ENCODE measurements at places on chromosomes 4 and X.

DNA sequence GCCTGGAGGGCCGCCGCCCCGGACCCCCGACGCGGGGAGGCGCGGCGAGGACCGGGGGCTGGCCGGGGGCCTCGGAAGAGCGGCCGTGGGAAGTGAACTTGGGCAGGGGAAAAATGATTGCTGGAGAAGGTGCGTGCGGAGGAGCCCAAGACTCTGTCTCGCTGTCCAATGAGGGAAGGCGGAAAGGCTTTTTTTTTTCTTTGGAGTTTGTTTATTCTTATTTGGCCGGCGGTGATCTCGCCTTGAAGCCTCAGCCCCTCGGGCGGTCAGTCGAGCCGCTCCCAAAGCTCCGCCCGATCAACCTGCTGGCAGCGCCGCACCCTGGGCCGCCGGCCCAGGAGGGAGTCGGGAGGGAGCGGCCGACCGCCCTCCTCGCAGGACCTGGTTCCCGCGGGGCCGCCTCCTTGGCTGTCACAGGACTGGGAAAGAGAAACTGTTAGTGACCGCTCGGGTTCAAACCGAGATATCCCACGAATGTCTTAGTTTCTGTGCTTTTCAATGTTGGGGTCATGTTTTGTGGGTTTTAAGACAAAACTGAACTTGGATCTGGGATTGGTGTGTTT, 2.5 kb downstream of the CPEB2 start:
- peak; percentile 16 for DNase-seq

- peak; percentile 47 for DNase-seq
Measured at GRCh38 chrX:39309721-39310152, 508.5 kb downstream of the MID1IP1 start.

GRCh38 chrX:36961590-36961989, 46.6 kb upstream of the FAM47C start:
- no peak for DNase-seq

GRCh38 chr4:40837094-40837870, 87.5 kb downstream of the NSUN7 start:
- no peak for DNase-seq

- no peak for DNase-seq
Measured at GRCh38 chr4:159398236-159398638, 295.4 kb downstream of the RAPGEF2 start.

GRCh38 chrX:129233786-129234185, 289.5 kb downstream of the SMARCA1 start:
- no peak for DNase-seq

GRCh38 chr4:47213539-47213938, 182.2 kb downstream of the GABRB1 start:
- no peak for DNase-seq

DNA sequence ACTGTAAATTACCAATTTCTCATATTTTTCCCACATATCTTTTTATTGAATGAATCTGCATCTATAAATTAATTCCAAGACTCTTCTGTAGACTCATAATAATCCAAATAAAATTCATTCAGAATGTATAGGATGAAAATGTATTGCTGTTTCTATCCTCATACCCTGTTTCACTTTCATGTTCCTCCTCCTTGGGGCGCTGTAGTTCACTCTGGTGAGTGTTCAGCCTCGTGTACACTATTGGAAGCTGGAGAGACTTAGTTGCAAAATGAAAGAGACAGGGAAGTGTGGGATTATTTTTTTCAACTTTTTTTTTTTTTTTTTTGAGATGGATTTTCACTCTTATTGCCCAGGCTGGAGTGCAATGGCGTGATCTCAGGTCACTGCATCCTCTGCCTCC, 296.1 kb downstream of the TLL1 start:
- no peak for DNase-seq

DNA sequence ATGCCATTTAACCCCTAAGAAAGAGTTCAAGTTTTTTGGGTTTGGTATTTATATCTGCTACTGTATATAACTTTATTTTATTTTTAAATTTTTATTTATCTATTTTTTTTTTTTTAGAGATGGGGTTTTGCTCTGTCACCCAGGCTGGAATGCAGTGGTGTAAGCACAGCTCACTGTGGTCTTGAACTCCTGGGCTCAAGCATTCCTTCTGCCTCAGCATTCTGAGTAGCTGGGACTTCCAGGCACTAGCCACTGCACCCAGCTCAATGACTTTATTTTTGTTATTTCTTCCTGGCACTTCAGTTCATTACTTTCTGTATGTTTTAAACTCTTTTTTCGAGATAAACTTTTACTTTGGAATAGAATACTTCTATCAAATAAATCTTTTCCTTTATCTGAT, 42.4 kb upstream of the PGAM4 start:
- DNase-seq, result no peak

DNA sequence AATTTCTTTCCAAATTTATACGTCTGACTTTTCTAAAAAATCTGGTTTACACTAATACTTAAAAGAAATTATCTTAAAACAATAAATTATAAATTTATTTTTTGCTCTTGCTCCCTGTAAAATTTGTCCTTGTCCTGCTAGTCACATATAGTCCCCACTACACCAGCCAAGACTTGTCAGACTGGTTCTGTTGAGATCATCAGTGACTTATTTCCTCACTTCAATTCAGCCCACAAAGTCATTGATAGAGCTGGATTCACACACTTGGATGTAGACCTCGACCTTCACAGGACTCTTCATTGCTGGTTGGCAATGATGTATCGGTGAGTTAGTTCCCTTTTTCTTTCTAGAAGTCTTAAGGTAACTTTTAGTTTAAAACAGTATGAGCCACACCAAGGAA, at the start of gene TMPRSS11E:
TSS of gene TMPRSS11E (plus strand) at position 263 of the 400 bp plus-strand sequence. CDS start at position 313, 50 bp downstream.
- DNase-seq, result no peak

DNA sequence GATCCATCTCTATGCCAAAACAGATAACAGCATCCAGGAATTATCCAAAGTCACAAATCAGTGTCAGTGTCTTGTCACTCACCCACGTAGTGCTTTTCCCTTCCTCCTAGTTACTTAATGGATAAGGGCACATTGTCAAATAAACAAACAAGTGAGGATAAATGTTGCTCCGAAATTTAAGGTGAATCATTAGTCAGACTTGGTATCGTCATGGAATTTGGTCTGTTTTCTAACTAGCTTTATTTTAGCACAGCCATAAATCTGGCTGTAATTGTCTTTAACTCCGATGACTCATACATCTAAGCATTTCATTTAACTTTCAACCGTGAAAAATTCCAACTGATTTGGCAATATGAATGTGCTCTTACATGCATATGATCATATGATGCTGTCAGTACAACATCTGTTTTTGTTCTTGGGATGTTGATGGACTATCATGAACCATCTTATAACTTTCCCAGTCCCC, 83.3 kb downstream of the SNCA start:
- no peak for DNase-seq

GRCh38 chrX:2774057-2774456, 22.2 kb downstream of the XG start:
- no peak for DNase-seq

DNA sequence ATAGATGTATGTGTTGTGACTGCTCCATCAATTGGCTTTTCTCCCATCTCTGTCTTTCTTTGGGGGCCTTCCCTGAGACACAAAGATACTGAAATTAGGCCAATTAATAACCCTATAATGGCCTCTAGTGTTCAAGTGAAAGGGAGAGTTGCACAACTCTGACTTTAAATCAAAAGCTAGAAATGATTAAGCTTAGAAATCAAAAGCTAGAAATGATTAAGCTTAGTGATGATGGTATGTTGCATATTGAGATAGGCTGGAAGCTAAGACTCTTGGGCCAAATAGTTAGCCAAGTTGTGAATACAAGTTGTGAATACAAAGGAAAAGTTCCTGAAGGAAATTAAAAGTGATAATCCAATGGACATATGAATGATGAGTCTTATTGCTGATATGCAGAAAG, 452.9 kb upstream of the AGA start:
- DNase-seq, result no peak

GRCh38 chr4:98166025-98166730, 22.9 kb upstream of the STPG2 start:
- no peak for DNase-seq

DNA sequence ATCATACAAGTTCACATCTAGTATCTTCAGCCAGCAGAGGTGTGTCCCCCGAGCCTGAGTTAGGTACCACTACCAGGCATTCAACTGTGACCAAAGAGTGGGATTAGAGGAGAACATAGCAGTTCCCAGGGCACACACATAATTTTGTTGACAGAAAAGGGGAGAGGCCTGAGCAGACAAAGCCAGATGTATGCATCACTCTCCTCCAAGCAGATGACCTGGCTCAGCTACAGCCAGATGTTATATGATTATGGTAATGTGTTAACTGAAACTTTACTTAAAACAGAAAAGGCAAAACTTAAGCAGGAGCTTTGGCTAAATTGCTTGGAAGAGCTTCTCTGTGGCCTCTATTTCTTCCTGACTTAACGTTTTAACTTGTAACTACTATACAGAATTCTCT, 88.9 kb downstream of the CC2D2A start:
- DNase-seq, result no peak

DNA sequence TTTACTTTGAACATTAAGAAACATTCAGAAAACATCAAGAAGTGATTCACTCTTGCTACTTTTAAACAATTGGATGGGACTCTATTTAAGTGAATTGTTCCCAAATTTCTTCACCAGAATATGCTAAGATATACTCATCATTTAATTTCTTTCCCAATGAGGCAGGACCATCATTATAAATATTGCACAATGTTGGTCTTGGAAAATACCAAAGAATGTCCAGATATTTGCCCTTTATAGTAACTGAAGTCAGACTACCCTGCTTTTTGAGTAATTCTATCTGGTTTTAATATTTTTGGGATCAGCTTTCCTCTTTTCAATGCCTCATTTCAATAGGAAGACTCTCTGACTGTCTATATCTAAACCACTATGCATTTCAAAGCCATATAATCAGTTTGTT, 129.4 kb upstream of the TENM3 start:
- no peak for DNase-seq

Data from activated CD4-positive, alpha-beta T cell treated with anti-CD3 and anti-CD28 coated beads, Interleukin-2, amount 50 U/mL, for 1 hour (primary cell).